Kidney tubule cell (primary cell): ENCODE measurements at places on chromosomes 11 and 22.

DNA sequence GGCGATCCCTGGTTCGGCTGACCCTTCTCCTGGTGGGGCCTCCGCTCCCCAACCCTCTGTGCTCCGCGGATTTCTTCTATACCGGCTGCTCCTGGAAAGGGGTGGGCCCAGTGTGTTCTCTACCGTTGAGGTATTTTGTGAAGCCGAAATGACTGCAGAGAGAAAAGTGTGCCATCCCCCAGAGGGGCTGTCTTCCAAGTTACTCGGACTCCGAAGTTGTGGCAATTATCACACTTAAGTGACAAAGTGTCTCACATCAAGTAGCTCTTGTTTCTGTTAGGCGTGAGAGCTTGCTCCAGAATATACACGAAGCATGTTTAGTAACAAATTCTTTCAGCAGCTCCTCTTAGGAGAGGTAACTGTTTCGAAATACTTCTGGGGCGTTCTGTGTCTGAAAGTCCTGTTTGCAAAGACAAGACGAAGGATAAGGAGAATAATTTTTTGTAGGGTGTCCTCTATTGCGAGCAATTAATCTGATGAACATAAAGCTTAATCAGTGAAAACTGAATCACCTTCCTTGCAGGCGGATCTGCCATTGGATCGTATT lies 434 bp downstream of the XPNPEP3 start:
- no peak for DNase-seq

DNA sequence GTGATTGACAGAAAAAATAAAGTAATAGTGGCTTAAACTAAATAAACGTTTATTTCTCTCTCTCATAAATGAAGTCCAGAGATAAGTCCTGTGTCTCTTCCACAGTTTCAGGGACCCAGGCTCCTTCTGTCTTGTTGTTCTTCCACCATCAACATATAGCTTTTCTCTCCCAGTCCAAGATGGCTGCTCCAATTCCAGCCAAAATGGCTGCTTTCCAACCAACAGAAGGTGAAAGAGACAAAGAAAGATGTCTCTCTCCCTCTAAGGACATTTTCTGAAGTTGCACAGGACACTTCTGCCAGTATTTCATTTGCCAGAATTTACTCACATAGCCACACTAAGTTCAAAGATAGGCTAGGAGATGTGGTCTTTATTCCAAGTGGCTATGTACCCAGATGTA lies 9.4 kb upstream of the PLEKHB1 start:
- no peak for DNase-seq

DNA sequence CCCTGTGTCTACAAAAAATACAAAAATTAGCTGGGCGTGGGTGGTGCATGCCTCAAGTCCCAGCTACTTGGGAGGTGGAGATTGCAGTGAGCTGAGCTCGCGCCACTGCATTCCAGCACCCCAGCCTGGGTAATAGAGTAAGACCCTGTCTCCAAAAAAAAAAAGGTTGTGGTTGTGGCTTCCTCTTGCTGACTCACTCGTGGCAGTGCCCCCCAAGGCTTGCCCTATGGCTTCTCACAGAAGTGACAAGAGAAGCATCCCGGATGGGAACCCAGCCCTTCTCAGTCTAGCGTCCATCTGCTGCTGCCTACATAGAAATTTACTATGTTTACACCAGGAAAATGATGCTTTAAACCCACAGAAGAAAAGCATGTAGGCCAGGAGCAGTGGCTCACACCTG lies 68.5 kb upstream of the PITPNB start:
- DNase-seq = peak; percentile 72

GRCh38 chr11:125433454-125434121 lies 62.5 kb downstream of the FEZ1 start:
- DNase-seq = peak; percentile 74

DNA sequence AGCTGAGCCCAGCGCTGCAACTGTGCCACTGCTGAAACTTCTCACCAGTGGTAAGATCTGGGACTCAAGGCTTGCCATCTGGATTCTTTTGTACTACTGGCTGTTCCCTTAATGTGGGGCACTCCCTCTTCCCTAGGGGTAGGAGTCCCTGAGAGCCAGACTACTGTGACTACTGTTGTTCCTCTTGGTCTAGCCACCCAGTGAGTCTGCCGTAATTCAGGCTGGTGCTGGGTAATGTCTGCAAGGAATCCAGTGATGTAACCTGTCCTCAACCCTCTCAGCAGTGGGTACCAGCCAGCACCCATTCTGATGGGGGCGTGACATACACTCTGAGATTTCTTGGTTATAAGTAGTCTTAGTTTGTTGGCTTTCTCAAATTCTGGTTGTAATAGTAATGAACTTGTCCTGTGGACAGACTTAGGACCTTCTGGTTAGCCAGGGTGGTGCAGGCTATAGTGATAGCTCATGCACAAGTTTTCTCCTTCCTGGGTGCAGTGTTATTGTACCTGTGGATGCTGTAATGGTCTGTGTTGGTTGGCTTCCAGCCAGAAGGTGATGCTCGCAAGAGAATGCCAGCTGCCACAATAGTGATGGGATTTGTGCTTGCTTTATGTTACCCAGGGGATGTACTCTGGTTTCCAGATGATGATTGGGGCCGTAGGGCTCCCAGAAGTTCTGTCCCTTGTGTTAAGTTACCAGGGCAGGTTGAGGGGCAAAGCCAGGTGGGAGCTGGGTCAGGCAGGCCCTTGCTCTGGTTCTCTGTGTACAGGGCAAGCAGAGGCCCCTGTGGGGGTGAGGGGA lies 65.5 kb downstream of the ARHGAP42 start:
- no peak for DNase-seq

- DNase-seq = no peak
Measured at GRCh38 chr11:70448983-70449567, 50.7 kb downstream of the CTTN start.

- DNase-seq = no peak
Measured at GRCh38 chr11:126337474-126338241, 17.8 kb upstream of the ST3GAL4 start.

- DNase-seq = peak; percentile 73
Measured at GRCh38 chr11:104700609-104701008, 197.7 kb downstream of the CASP12 start.

GRCh38 chr11:129143335-129143734 lies 48.8 kb downstream of the ARHGAP32 start:
- peak; percentile 98 for DNase-seq

DNA sequence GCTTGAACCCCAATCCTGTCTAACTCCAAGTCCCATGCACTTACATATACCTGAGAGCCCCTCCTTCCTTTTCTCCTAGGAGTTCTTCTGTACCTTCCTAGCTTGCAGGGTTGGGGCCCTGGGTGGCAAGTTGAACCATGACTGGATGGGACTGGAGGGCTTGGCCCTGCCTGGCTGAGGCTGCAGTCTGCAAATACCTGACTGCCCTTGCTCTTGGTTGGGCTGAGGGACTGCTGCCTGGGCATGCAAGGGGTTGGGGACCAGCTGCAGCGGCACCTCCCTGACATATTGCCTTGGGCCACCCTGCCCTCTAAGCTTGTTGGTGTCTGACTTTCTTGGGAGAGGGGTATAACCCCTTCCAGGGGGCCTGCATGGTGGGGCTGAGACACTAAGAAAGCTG lies 9.8 kb upstream of the SLC39A13 start:
- DNase-seq = no peak

DNA sequence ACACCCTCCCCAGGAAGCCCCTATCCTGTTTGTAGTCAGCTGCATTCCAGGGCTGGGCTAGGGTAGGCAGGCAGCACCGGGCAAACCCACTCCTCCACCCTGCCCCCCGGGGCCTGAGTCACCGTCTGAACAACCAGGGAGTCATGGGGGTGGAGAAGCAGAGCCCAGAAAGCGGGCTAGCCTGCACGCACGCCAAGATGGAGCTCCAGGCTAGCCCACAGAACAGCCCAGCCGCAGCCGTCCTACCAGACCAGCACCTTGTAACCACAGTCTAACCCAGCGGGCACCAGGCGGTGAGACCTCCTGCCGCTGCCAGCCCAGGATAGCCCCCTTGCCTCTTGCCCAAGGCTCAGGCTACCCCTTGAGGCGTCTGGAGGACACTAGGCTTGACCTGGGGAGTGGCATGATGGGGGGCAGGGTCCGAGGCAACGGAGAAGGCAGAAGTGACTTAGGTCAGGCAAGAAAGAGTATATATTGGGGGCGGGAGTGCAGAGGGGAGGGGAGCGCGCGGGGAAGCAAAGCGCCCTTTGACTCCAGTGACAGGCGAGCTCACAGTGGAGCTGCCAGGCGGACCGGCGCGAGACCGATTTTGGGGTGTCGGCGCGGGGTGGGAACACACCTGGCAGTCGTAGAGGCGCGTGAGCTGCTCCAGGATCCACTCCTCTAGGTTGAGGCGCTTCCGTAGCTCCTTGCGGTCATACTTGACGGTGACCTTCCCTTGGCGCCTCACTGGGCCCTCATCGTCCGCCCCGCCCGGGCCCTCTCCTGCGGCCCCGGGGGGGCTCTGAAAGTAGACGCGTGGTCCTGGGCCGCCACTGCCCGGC lies 734 bp downstream of the PPP1R14B start:
- DNase-seq = peak; percentile 96

- no peak for DNase-seq
Measured at GRCh38 chr11:8071616-8072581, 9.1 kb upstream of the TUB start.

DNA sequence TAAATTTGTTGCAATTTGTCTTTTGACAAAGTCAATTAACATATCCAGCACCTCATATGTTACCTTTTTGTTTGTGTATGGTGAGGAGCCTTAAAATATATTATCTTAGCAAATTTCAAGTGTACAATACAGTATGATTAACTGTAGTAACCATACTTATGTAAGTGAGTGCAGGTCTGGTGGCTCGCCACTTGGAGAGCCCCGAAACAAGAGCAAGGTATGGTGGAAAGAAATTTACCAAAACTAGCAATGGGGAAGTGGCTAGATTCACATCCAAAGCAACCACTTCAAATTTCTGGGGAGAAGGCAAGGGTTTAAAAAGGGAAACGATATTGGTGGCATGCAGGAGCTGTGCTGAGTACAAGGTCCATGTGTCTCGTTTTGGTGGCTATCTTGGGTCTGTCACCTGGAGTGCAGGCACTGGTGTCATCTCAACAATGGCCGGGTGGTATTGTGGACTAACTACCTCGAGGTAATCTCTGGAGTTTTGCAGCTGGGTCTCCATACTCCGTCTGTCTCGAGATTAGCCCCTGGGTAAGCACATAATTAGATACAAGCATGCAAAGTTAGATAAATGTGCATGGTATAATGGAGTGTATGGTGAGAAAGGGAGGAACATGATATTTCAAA lies 8.2 kb upstream of the FNBP4 start:
- no peak for DNase-seq

DNA sequence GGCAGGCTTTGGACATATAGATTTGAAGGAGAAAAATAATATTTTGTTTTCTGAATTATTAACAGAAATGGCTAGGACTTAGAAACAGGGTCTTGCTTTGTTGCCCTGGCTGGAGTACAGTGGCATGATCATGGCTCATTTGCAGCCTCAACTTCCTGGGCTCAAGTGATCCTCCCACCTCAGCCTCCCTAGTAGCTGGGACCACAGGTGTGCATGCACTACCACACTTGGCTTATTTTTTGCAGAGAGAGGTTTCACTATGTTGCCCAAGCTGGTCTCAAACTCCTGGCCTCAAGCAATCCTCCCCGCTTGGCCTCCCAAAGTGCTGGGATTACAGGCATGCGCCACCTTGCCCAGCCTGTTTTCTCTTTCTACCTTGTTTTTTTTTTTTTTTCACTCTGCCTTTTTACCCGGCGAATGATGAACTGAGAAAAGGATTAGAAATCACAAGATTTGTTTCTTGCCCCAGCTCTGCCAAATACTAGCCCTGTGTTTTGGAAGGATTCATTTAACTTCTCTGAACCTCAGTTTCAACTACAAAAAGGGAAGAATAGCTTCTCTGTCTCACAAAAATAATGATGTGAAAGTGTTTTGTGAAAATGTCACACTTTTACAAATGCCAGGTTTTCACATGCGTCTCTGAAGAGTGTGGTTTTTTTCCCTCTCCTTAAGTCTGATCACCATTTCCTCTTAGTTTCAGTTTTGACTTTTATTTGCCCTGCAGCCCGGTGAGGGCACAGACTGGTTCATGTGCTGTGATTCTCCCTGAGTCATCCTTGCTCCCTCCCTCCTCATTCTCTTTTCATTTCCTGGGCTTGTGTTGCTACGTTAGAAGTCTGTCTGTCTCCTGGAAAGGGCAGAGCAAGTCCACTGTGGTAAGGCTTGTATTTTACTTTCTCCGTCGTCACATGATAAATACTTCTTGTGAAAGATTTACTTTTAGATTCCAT lies 67.7 kb downstream of the BCL2L13 start:
- peak; percentile 95 for DNase-seq

DNA sequence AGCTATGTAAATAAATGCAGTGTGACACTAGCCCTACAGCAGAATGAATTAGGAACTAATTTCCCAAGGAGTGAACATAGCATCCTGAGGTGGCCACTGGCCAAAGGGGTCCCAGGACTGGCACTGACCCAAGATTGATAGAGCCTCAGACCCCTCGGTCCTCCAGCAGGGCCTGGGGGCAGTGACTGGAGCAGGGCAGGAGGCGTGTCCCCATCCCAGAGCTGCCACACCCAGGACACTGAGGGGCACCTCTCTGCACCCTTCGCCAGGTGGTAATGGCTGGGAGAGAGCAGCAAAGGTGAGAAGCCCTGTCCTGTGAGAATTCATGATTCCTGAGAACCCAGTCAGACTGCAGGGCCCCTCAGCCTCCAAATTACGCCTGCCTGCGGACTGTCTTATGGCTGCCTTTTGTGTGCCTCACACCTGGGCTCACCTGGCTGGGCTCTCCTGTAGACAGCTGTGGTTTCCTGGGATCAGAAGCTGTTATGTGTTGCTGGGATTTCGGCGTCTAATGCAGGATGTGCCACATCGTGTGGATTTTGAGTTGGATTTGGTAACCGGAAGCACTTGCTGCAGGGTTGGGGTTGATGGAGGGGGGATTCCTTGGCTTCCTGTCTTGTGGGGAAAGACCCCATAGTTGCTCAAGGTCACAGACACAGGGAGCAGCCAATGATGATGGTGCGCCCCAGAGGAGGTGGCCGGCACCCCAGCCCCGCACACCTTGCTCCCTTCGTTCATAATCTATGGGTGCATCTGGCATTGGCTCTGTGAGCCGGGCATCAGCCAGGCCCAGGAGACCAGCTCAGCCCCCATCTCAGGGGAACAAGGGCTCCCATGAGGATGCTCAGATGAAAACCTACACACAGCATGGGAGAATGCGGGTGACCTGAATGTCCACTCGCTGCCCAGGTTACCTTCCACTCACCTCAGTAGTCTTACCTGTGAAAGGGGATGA lies 582.9 kb downstream of the BRD1 start:
- DNase-seq = no peak

- DNase-seq = no peak
Measured at GRCh38 chr11:78759071-78759470, 184.4 kb upstream of the NARS2 start.

GRCh38 chr11:102837156-102837555 lies 6.3 kb downstream of the MMP3 start:
- DNase-seq = no peak

- no peak for DNase-seq
Measured at GRCh38 chr11:4798427-4799183, 5.6 kb downstream of the OR52R1 start.

- no peak for DNase-seq
Measured at GRCh38 chr11:8389029-8389996, 125.6 kb upstream of the LMO1 start.

GRCh38 chr11:111612224-111612623 lies 10.0 kb downstream of the SIK2 start:
- DNase-seq = no peak

- DNase-seq = no peak
Measured at GRCh38 chr11:45609337-45609736, 56.1 kb downstream of the CHST1 start.

- peak; percentile 38 for DNase-seq
Measured at GRCh38 chr22:31229402-31230079, 17.4 kb downstream of the LIMK2 start.
